ENCODE measurements at places on chromosomes 16 and 17.

GRCh38 chr17:15918261-15918660, 26.7 kb upstream of the ADORA2B start:
- no peak for DNase-seq

DNA sequence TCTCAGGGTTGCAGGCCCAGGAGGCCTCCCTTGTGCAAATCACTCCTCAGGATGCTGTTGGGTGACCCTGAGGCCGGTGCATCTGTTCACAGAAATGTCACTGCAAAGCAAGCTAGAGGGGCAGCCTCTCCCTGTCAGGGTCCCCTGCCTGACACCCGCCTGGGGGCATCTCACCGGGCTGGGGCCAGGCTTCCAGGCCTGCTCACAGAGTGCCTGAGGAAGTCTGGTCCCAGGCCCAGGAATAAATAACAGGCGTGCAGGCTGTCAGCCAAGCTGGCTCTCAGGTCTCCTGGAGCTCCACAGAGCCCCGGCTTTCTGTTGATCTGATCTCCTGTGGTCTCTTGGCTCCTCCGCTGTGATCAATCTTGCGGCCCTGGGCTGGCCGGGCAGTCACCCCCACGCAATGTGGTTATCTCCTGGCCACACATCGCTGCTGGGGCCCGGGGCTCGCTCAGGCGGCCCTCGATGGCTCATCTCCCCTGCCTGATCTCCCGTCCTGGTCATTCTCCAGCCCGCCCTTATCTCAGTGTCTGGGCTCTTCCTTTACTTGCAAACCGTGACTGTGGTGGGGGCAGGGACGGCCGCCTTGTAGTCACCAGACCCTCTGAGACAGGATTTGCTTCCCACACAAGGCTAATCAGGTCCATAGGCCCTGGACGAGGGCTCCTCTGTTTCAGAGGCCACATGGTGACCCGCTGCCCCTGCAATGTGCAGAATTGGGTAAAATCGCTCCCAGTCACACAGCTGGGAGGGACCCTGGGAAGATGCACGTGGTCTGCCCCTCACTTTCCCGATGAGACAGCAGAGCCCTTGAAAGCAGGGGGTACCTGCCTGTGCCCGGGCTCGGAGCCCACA, 231.2 kb upstream of the GSE1 start:
- no peak for DNase-seq

DNA sequence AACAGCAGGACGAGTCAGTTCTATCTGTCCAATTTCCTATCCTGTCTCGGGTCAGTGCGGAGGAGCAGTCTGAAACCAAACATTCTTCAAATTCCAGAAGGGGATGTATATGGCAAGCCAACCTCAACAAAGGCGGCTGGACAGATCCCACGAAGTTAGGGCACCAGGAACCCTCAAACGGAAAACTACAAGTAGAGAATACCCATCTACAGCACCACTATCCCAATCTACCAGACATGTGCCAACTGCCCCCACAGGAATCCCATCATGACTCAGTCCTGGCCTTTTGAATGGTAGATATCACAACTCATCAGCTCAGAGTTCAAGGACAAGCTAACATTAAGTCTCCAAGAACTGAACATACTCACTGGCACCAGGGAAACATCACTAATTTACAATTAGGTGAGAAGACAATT, 2.3 kb downstream of the NAT9 start:
- no peak for DNase-seq

DNA sequence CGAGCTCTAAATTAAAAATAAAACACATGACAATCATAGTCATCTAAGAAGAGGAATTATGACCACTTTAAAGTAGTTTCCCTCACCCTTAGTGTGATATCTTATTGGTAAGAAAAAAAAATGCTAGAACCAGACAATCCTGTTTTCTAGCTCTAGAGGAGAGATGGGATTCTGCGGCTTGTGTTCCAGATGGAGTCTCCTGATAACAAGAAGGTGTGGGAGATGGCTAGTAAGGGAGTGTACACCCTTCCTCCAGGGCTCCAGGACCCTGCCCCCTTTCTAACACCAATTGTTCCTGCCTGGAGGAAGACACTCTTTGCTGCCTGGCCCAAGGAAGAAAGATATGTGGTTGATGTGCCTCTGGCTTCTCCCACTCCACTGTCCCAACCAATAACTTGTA, 68.8 kb upstream of the FBXO47 start:
- no peak for DNase-seq

DNA sequence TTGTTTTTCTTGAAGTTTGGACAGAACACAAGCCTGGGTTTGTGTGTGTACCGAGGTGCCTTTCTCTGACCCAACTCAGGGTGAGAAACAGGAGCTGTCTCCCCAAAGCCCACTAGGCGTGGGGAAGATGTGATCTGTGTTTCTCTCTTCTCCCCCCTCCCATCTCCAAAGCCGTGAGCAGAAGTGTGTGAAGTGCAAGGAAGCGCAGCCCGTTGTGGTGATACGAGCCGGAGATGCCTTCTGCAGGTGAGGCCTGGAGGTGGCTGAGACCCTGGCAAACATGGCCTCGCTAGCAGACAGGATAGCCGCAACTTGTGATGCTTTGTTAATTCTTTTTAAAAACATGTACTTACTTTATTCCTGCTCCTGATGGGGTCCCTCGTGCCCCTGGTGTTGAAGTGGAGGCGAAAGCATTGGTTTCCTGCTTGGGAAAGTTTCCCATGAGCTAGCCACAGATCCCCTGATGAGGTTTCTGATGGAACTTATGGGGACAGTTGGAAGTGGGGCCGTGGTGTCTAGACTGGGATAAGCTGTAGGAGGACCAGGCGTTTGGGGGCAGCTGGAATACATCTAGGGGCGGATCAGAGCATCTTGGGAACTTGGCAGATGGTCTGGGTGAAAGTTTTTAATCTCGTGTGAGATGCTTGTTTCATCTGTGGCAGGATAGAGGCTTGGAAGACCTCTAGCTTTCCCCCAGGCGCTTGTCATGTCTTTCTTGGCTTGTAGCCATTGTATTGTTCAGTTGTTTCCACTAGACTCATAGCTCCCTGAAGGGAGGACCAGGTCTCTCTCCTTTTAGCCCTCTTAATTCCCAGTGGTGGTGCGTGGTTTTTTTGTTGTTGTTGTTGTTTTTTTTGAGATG, 893 bp downstream of the CTU2 start:
- DNase-seq: no peak

- DNase-seq: no peak
Observed at GRCh38 chr17:34755371-34755770, 176.0 kb downstream of the TMEM132E start.

GRCh38 chr16:16101585-16101984, 121.7 kb downstream of the ABCC6 start:
- DNase-seq: no peak

Data from SW 1271 (cell line).